ENCODE measurements at places on chromosomes 5 and 9.

DNA sequence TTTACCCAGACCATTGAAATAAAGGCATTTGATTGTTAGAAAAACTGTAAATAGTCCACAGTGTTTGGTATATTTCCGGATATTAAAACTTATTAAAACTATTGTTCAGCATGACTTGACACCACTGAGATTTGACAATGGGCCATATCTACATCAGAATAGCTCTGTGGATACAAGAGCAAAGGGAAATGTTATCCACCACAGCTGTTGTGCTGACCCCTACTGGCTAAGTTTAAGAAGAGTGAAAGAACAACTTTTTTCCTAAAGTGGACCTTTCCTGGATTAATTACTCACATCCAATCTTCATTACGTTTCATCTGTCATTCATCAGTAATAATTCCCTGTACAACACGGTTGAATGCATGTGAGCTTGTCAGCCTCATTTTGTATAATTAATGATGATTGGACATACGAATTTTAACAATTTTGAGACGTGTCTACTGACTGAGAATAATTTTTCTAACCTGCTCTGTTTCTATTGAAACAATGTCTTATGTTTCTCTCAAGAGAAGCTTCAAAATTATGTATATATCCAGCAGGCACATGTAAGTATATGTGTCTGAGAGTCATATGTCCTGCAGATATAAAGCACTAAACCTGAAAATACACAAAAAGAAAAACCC is 1952.6 kb downstream of the MAT2B start:
- peak; percentile 46 for DNase-seq

DNA sequence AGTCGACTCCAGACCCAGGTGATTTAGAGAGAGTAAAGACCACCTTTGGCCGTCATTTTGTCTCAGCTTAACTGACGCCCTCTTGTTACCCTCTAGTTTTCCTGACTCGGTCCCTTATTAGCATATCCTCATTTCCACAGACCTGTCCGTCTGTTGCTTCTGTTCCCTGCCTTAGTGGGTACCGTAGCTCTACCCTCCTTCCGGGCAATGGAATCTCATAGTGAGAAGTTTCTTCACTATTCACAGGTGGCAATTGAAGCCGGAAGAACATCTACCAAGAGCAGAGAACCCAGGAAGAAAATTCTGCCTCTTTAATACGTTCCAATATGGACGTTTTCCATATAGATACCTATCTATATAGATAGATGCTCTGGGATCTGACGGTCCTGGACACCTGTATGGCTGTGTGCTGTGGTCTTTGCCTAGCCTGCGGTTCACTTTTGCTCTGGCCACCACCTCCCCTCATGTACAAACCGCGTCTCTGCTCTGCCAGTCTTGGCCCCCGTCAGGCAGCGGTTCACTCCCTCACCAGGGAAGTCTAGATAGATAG is 652 bp upstream of the TMEM161B start:
- DNase-seq, result no peak

GRCh38 chr9:100549048-100549447 is 28.8 kb upstream of the CAVIN4 start:
- DNase-seq, result no peak

DNA sequence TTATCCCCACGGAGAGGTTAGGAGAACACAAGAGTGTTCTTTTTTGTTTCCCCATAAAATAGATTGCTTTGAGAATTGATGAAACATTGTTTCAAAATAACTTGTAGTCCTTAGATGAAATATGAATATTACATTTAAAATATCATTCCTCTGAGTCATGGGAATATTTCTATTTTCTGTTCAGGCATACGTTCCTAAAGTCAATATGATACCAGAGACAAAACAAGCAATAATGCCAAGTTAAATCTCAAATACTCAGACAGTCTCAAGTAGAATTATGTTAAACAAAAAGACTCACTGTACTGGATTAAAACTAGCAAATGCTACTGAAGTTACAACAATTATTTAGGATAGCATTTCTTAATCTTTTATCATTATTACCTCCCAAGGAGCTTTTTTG is 111.7 kb upstream of the C6 start:
- no peak for DNase-seq

- DNase-seq, result no peak
These were observed 149.1 kb downstream of the ATP10B start for GRCh38 chr5:160702934-160703333.

GRCh38 chr5:45609661-45610060 is 86.5 kb downstream of the HCN1 start:
- no peak for DNase-seq

DNA sequence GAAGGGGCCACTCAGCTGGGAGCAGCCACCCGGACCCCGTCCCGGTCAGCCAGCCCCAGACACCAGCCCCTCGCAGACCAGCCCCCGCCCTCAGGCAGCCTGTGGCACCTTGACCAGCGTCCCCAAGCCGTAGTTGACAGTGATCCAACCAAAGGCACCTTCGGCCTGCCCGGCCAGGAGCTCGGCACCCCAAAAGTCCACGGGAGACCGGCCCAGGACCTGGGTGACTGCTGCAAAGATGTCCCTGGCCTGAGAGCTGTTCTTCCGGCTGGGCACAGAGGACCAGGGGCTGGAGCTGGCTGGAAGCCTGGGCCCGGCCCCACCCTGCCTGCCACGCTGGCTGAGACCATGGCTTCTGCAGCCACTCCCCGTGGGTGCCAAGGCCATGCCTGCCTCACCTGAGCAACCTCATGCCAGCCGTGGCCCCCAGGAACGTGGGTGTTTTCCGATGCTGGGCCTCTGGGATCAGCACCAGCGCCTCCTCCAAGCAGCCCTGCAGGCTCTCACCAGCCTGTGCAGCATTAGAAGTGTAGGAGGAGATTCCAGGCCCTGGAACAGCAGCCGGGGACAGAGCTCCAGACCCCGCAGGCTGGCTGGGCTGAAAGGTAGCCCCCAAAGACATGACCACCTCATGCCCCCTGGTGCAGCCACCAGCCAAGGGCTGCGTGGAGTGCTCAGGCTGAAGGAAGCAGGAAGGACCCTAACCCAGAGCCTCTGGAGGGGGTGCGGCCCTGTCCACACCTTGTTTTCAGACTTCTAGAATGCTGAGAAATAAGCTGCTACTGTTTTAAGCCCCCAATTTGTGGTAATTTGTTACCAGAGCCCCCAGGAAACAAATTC is 4.2 kb downstream of the ENTPD8 start:
- DNase-seq, result no peak

- peak; percentile 71 for DNase-seq
These were observed 5.1 kb downstream of the POU5F2 start for GRCh38 chr5:93736284-93736683.

- no peak for DNase-seq
These were observed 218.6 kb downstream of the FBXL7 start for GRCh38 chr5:15718421-15719179.

GRCh38 chr5:4640795-4641194 is 499.3 kb upstream of the ADAMTS16 start:
- DNase-seq, result no peak

DNA sequence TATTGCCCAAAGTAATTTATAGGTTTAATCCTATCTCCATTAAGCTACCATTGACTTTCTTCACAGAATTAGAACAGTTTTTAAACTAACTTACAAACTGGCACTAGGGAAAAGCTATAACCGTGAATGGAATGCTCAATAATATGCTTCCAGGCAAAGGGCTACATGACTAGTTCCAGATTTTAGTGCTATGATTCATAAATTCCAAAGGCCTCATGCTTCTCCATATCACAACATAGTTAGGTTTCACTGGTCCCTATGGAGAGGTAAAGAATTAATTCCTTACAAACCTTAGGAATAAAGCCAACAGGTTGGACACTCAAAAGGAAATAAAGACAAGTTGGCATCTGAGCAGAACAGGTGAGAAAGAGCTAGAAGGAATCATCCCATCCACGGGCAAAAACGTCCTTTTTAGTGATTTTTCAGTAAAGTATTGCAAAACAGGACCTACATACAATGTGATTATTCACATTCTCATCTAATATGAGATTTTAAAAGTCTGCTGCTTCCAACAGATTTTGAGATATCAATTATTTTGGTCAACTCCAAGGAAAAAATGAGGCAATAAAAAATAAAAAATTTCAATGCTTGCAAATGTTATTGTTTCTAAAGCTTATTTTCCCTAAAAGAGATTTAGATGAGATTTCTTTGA is 97.0 kb upstream of the TARS1 start:
- DNase-seq, result peak; percentile 72

DNA sequence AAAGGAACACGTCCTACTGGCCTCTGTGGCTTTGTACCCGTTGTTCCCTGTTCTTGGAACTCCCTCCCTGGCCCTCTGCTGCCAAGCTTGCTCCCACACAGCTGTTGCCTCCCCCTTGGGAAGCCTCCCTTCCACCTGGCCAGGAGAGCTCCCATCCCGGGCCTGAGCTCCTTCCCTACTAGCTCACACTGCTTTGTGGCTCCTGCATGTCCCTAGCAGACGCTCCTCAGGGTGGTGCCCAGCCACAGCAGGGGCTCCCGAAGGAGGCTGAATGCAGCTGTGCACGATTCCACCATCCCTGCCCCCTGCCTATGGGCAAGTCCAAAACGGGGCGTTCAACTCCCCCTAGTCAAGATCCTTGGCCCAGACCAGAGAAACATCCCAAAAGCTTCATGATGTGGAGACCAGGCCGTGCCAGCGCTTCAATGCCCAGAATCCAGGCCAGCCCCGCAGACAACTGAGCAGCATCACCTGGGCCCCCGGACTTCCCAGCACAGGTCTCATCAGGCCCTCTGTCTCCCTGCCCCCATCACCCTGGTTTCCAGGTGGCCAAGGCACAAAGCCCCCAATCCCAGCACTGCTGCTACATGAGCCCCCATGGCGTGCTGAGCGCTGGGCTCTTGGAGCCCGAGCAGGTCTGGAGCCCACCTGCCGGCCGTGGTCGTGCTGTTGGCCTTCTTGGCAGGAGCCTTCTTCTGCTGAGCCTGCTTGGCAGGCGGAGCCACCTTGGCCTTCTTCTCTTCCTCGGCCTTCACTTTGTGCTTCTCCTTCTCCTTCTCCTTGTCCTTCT is 14.3 kb downstream of the BRD3OS start:
- no peak for DNase-seq

GRCh38 chr5:76114179-76114851 is 31.1 kb downstream of the SV2C start:
- DNase-seq, result no peak

- no peak for DNase-seq
These were observed 436.4 kb downstream of the ACTL7B start for GRCh38 chr9:108419379-108419778.

DNA sequence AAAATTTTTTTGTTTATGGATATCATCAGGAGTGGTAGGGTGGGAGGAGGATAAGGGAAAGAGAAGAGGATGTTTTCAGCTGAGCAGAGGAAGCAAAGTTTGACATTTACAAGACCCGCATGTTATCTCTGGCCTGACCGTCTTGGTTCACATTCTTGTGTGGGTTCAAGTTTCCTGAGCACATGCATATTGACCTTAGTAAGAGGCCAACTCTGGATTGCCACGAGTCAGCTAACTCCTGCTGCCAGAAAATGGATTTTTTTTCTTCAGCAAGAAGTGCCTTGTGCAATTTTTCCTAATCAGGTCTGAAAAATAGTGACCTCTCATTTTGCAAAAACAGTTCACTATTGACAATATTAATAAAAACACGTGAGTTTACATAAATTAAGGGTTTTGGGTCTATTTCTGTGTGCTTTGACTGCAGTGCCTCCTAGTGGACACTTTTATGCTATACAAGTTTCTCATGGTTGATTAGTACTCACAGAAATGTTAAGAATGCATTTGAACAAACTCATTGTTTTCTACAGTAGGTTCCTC is 27.1 kb upstream of the BASP1 start:
- peak; percentile 100 for DNase-seq

- no peak for DNase-seq
These were observed 428.6 kb downstream of the DMAC1 start for GRCh38 chr9:7370988-7371387.

DNA sequence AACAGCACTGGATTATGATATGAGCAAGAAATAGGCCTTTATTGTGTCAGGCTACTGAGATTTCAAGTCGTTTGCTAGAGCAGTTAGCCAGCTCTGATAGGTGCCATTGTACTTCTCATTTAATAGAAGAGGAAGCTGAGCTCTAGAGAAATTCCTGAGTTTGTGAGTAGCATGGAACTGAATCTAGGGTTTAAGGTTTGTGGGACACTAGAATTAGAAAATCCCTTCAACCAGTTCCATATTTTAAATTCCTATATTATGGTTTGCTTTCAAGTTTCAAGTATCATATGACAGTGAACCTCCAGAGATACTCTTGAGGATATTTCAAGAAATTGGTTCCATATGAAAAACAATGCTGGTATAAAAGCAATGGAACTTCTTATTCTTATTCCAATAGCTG is 87.6 kb downstream of the ANKRD55 start:
- no peak for DNase-seq

DNA sequence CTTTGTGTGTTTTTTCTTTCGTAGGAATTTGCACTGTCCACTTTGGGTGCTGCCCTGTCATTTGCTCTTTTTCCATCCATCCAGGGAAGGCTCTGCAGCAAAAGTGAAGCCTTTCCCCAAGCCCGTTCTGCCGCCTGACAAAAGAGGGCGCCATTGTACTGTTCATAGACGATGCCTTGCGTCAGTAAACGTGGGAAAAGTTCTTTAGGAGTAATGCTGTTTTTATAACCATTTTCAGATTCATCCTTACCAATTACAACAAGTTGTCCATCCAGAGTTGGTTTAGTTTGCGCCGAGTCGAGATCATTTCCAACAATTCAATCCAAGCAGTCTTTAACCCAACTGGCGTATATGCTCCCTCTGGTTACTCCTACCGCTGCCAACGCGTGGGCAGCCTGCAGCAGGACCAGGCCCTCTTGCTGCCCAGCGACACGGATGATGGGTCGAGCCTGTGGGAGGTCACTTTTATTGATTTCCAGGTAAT is 34.3 kb upstream of the RPS23 start:
- peak; percentile 86 for DNase-seq

DNA sequence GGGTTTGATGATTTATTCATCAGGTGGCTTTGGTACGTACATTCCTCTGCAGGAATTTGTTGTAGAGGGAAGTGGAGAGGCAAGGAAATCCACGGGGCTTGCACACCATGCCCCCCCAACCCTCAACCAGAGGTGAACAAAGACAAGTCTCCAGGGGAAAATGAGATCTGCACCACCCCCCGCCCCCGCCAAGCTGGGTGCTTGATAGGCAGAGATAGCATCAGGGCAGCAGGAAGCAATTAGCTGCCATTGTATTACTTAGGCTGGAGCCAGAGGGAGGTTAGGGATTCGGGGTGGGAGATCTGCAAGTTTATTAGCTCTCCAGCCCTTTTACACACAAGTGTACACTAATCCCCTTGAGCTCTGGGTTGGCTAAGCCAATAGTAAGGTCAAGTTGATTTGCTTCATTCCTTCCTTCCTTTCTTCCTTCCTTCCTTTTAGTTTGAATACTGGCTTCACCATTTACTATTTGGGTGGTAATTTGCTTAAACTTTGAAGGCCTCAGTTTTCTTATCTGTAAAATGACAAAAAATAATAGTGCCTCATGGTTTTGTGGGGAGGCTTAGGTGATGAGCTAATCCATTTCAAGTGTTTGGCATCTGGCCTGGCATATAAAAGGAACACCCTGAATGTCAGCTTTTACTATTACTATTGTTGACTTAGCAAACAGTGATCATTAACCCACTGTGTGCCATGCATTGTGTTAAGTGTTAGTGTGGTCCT is 34.1 kb downstream of the SPRY4 start:
- no peak for DNase-seq

Measured in fibroblast of villous mesenchyme (primary cell).